NCI-H526 treated with DMSO at 0.1 percent for 48 hours (cell line): ENCODE measurements at places on chromosomes 2 and 18.

DNA sequence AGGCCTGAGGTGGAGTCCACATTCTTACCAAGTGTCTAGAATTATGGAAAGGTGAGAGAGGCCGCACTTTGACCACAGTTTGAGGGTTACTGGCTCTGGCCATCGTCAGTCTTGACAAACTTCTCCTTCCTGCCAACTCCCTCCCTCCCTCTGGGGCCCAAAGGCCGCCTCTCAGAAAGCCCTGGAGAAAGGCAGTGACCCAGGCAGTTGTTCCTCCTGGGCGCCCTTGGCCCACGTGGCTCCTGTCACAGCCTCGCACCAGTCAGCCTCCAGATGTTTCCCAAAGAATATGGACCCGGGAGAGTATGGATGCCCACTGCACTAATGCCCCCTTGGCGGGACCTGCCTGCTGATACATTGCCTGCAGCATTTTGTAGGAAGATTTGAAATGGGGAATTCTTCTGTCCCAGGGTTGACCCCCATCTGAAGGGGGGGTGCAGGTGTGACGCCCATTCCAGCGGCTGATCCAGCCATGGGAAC is 61.7 kb downstream of the ASB1 start:
- DNase-seq: no peak

DNA sequence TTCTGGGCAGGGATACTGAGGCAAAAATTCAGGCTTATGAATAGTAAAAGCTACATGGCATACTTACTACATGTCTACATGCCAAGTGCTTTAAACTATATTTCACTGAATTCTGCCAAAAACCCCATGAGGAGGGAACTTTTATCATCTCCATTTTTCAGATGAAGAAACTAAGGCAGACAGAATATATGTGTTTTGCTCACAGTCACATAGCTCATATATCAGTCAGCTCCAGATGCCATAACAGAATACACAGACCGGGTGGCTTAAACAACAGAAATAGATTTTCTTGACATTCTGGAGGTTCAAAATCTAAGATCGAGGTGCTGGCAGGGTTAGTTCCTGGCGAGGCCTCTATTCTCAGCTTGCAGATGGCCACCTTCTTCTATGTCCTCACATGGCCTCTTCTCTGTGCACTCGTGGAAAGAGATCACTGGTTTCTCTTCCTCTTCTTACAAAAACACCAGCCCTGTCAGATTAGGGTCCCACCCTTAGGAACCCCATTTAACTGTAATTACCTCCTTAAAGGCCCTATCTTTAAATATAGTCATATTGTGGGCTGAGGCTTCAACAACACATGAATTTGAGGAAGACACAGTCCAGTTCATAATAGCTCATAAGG is 27.1 kb upstream of the CREB1 start:
- no peak for DNase-seq

DNA sequence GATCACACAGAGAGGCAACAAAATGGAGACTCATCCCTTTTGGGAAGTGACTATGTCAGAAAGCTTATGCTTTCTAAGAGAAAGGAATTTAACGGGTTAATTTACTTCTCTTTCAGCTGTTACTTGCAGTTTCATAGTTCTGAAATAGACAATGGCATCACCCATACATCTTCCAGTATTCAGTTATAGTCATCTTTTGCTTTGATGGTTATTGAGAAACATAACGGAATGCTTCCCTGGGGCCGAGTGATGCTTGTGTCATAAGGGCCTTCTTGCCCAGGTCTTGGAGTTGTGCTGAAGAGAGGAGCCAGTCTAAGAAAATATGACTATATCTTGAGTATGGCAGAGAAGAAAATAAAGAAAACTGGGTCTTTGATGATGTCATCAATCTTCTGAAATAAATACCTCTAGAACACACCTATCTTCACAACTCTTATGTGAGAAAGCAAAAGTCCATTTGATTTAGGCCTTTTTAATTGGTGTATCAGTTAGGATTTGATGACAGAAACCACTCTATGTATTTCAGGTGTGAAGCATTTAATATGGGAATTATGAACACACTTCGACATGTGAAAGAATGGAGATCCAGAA is 328.2 kb downstream of the LRRTM4 start:
- DNase-seq: no peak

GRCh38 chr2:54699665-54700064 is 23.8 kb upstream of the EML6 start:
- DNase-seq: no peak

DNA sequence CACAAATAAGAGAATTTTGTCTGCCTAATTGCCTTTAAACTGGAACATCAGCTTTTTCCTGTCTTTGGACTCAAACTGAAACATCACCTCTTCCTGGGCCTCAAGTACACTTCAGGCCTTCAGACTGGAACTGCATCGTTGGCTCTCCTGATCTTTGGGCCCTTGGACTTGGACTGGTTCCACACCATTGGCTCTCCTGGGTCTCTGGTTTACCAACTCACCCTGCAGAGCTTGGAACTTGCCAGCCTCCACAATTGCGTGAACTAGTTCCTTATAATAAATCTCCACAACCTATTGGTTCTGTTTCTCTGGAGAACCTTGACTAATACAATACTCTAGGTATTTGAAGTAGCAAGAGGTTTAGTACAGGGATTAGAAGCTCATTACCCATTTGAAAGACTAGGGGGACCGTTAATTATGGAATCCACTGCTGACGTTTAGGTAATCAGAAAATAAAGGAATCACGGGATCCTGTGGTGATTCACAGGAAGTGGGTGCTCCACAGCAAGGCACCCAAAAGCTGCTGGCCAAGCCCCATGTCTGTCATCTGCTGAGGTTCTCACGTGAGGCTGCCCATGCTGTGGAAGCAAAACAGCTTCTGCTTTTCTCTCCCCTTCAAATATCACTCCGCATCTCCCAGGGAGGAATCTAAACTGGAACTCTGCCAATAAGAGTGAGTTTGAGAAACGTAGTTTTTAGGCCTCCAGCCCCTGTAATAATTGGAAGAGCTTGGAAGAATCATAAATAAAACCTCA is 20.0 kb upstream of the SGPP2 start:
- DNase-seq: no peak

DNA sequence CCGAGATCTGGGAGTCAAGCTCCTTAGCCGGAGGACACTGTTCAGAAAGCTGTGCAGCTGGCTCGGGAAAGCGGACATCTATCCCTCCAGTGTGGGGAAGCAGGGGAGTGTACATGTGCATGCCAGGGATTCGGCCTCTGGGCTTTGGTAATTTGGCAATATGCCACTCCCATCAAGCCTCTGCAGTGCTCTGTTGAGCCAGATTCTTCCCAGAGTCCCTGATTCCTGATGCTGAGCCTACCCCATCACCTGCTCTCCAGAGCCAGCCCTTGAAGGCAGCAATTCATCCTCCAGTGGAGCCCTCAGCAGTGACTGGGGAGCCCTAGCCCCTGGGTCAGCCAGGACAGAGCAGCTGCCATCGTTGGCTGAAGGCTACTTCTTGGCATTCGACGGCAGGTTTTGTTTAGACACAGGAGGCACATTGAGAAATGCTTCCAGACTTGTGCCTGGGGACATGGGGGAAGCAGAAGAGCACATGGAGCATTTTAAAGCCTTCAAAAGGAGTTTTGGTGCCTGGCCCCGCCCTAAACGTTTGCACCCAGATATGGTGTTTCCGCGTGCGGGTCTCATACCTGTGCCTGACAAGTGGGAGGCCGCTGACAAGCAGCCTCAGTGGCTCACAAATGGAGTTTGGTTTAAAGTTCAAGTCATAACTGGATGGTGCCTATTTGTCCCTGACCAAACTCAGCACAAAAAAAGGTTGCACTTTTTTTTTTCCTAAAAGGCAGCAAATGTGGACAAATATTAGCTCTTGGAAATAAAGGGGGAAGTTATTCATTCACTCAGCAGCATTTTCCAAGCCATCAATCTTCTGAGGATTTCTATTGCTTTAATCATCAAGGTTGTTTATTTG is 272.8 kb downstream of the CYRIA start:
- no peak for DNase-seq

GRCh38 chr2:231683292-231684235 is 24.8 kb upstream of the PTMA start:
- no peak for DNase-seq

DNA sequence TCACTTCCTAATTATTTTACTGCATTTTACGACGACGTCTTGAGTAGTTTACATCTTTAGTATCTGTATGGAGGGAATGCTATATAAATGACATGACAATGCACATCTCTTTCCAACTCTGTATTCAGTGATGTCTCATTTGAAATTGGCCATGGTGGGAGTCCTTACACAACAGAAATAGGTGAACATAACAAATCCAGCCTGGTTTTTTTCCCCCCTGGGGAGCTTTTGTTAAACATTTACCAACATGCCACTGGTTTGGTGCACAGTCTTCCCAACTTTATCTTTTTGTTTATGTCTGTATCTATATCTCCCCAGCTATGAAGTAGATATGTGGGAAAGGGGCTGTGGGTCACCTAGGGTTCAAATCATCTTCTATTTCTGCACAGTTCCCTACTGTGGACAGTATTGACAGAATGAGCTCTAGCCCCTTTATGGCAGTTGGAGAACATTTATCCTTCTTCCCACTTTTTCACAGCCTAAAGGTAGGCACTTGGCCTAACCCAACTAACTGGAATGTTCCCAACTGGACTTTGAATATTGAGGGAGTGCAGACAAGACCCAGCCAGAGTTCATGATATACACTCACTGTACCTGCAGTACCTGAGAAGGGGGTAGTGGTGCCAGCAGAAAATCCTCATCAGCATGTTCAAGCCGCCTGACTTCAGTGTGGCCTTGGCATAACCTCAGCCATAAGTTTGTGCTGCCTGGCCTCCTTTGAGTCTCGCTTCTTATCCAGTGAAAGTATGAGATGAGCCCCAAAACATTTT is 5.7 kb upstream of the RTKN start:
- no peak for DNase-seq

GRCh38 chr2:47083886-47084687 is 71.0 kb downstream of the STPG4 start:
- no peak for DNase-seq

- DNase-seq: no peak
Observed at GRCh38 chr18:50286391-50287027, 983 bp downstream of the CXXC1 start.

DNA sequence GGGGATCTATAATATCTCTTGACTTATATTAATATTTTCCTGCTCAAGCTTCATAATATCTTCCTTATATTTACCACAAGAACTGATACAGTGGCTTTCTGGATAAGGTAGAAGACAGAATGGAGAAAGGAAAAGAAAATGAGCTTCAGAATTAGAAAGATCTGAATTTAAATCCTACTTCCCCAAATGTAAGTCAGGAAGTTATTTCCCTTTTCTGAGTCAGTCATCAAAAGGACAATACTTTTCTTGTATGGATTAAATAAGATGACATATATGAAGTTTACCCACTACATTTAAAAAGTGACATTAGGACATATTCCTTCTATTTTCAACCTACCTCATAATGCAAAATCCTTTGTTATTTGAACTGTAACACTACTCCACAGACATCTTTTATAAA is 19.0 kb downstream of the KRCC1 start:
- DNase-seq: no peak

GRCh38 chr18:33838054-33838453 is 260.0 kb downstream of the ASXL3 start:
- no peak for DNase-seq

DNA sequence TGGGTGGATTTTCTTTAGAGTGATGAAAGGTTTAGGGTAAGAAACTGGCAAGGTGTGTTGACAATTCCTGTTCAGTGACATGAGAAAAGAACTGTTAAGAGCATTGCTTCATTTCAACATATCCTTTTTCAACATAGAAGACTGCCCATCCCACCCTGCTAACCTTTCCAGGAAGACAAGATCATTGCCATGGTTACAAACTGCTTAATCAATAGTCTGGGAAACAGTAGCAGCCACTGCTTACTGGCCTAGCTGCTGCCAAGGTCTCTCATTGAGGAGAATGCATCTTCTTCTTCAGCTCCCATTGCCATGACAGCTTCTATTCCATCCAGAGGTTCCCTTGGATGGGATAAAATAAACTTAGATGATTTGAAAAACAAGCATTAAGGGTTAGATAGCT is 212.1 kb downstream of the LRRTM1 start:
- no peak for DNase-seq

GRCh38 chr2:143680885-143681405 is 551.7 kb downstream of the ARHGAP15 start:
- DNase-seq: no peak
